ENCODE measurements at places on chromosomes 7 and 10.

DNA sequence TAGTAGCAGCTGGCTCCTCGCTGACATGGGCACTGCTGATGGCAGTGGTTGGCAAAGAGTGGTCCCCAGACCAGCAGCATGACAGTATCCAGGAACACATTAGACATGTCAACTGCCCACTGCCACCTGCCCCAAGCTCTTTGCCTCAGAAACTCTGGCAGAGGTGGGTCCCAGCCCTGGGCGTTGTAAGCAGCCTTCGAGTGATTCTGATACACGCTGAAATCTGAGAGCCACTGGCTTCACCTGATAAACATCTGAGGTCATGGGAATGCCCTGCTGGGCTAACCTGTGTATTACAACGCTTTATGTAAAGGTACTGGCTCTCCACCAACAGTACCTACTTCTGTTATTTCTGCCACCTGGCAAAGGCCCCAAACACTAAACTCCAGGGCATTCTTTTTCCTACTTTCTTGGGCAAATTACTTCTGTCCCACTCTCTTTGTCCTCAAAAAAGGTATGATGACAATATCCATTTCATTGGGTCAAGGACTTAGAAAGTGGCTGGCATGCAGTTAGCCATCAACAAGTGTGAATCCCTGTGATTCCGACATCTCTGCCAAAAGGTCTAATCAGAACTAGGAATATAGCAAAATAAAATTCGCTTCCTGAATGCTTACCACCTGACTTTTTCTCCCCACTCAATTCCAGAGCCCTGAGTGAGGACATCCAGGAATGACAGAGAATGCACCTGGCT, 9.2 kb downstream of the SGMS1 start:
- no peak for DNase-seq

DNA sequence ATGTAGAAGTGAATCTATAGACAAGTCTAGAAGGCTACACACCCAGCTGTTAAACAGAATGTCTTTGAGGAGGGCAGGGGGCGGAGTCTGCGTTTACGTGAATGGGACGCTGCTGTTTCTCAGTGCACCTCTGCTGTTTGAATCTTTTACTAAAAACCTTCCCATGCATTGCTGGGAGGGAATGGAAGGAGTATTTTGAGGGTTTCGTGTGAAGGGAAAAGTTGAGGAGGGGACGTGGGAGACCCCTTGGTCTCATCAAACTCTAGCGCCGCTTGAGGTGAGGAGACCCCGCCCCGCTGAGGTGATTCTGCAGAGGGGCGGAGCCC, 492 bp upstream of the VCL start:
- no peak for DNase-seq

GRCh38 chr7:151752816-151753595, 123.9 kb downstream of the PRKAG2 start:
- no peak for DNase-seq

GRCh38 chr7:82050792-82051191, 280.9 kb upstream of the HGF start:
- DNase-seq, result no peak

DNA sequence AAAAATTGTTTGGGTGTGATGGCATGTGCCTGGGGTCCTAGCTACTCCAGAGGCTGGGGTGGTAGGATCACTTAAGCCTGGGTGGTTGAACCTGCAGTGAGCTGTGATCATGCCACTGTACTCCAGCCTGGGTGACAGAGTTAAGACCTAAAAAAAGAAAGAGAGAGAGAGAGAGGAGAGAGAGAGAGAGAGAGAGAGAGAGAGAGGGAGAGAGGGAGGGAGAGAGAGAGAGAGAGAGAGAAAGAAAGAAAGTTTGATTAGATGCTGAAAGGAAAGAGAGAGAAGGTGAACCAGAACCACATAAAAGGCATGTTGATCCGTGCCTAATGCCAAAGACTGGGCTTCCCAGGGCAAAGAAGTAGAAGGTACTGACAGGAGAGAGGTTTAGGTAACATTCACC, 11.1 kb downstream of the ABCB1 start:
- DNase-seq, result no peak

GRCh38 chr10:29862923-29863614, 196.3 kb downstream of the JCAD start:
- no peak for DNase-seq

DNA sequence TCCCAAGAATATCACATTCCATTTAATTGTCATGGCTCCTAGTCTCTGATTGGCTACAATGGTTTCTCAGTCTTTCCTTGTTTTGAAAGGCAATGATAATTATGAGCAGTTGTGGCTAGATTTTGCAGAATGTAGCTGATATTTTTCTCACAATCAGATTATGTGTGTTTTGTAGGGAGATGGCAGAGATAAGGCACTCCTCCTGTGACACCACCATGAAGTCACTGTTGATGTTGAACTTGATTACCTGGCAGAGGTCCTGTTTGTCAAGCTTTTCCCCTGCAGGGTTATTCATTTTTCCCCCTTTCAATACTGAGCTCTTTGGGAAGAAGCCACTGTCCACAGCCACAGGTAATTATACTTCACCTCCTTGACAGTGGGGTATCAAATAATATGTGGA, 602.9 kb upstream of the PFKP start:
- no peak for DNase-seq

GRCh38 chr10:48496831-48497779, 107.8 kb downstream of the ARHGAP22 start:
- peak; percentile 81 for DNase-seq

DNA sequence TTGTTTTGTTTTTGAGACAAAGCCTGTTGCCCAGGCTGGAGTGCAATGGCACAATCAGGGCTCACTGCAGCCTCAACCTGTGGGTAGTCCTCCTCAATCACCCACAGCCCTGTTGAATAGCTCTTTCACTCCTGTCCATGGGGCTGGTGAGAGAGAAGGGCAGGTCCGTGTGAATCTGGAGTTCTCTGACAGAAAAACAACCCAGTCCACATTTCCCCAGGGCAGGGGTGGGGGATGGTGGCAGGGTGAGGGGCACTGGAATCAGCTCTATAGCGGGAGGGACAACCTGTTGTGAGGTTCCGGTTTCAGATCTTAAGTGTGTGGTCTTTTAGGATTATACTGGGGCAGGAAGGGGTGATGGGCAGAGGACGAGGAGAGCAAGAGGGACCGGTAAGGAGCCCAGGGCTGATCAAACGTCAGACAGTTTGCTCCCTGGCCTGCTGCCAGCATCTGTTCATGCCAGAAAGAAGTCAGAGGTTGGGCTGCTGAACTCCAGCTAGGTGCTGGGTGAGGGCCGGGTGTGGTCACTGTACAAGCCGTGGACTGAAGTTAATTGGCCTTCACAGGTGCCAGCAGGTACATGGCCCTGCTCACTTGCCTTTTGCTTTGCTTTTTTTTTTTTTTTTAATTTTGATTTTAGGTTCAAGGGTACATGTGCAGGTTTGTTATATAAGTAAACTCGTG, 33.2 kb upstream of the MKRN1 start:
- DNase-seq, result no peak

DNA sequence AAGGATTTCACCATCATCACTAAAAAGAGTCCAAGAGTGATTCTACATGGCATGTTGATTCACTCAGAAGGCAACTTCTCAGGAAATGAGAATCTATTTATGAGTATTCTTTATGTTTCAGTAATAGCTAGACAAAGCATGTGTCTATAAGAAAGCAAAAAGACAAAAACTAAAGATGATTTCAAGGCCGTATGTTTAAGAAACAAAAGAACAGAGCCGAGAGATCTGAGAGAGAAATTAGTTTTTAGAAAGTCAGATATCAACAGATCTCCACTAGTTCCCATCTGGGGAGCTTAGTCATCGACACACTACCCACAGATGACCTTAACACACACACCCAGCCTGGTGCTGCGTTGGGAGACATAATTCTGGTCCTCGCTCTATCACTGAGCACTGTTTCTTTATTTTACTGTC, 21.0 kb downstream of the PIP4K2A start:
- no peak for DNase-seq

- DNase-seq, result no peak
These were observed 14.6 kb downstream of the GPR37 start for GRCh38 chr7:124751027-124751426.

- DNase-seq, result no peak
These were observed 70.4 kb upstream of the DNAJB12 start for GRCh38 chr10:72425133-72425532.

GRCh38 chr7:82945480-82945879, 217.2 kb downstream of the PCLO start:
- no peak for DNase-seq

DNA sequence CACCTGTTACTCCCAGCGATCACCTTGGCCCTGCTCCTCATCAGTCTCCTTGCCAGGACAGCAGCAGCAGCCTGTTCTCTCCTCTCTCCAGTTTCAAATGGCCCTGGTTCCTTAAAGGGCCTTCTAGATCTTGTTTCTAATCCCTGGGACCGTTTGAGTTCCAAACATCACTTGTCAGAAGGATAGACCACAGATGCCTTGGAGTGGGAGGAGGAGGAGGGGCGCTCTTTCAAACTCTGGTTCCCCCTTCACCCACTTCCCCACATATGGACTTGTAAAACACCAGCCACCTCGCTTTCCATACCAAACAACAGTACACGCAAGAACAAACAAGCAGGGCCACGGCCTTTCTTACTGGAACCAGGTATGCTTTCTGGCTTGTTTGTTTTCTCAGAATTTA, 104.8 kb downstream of the PLXNA4 start:
- DNase-seq, result no peak

GRCh38 chr10:60480865-60481563, 91.3 kb upstream of the ANK3 start:
- no peak for DNase-seq

DNA sequence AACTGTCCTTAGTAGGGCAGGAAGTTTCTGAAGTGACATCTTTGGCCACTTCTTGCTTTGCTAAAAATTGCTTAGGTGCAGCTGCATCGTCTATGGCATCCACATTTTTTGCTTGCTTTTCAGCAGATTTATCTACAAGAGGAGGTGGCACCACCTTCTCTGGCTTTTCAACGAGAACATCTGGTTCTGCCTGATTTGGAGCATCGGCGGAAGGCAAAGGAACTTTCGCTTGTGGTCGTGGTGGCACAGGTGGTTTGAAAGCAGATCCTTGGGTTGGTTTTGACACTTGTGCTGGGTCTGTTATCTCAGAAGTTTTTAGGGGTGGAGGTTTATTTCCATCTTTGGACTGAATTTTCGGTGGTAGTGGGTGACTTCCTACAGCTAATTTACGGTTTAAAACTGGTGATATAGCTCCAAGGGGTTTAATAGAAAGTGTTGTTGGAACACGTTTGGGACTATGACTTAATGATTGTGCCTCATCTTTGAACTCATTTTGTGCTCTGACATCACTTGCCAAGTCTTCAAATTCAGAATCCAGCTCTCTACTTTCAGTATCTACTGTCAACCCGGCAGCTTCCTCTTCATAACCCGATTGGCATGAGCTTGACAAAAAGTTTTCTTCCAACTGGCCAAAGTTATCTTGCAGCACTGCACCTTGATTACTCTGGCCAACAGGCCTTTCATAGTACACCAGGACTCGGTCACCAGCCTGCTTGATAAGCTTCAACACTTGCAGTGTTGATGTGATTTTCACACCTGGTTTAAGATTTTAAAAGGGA, 44.0 kb downstream of the SLC18A2 start:
- no peak for DNase-seq

- no peak for DNase-seq
These were observed 6.2 kb upstream of the ITGB1 start for GRCh38 chr10:32964270-32964669.

GRCh38 chr7:98976396-98977185, 98.3 kb downstream of the TRRAP start:
- DNase-seq, result no peak

- DNase-seq, result no peak
These were observed 63.4 kb downstream of the CAV1 start for GRCh38 chr7:116588225-116588624.

- DNase-seq, result no peak
These were observed 257.9 kb downstream of the PRPF18 start for GRCh38 chr10:13844651-13845050.

GRCh38 chr10:12934777-12935176, 66.7 kb downstream of the CCDC3 start:
- peak; percentile 15 for DNase-seq

DNA sequence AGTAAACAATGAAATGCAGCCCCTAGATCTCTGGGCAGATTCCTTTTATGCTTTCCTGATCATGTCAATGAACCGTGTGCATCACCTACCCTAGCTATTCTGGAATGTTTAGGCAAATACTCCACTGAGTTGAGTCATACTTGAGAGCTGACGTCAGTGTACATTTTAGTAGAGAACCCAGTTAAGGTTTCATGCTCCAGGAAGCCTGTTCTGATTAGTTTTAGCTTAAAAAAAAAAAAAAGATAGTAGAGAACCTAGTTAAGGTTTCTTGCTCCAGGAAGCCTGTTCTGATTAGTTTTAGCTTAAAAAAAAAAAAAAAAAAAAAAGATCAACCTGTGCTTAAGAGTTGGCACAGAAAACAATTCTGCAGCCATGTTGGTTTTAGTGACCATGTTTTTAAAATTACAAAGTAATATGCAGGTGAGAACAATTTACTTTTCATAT, 3.7 kb upstream of the MCU start:
- DNase-seq, result no peak

DNA sequence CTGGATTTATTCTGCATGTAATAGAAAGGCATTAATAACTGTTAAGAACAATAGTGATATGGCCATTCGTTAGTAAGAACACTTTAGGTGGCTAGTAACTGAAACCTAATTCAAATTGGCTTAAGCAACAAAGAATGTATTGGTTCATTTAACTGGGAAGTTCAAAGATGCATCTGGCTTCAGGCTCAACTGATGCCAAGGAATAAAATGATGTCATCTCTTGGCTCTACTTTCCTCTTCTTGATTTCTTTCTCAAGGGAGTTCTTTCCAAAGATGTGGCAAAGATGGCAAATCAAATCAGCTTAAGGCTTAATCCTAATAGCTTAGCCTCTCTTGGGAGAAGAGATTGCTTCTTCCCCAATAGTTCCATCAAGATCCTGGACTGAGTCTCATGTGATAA, 51.6 kb downstream of the PIK3CG start:
- DNase-seq, result no peak
